NCI-H748 treated with DMSO at 0.1 percent for 48 hours (cell line): ENCODE measurements at places on chromosomes 3 and 15.

GRCh38 chr3:69445498-69445897 is 59.6 kb upstream of the FRMD4B start:
- no peak for DNase-seq

GRCh38 chr3:152030320-152030719 is 156.9 kb downstream of the SUCNR1 start:
- no peak for DNase-seq

DNA sequence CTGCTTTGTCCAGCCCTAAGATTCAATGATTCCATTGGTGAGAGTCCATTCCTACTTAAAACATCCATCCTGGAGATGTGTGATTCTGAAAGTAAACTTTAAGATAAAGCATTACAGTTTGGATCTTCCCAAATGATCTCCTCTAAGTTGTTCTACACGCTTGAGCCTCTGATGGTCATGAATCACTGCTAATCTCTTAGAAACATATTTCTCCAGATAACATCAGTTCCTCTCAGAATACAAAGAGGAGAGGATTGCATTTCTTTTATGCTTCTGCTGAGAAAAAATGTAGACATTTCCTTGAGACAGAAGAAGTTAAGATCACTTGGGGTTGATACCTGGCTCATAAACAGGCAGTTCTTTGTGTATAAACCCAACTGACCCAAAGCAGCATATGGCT is 281.2 kb upstream of the DPH6 start:
- no peak for DNase-seq

GRCh38 chr3:65785065-65785645 is 253.6 kb downstream of the MAGI1 start:
- peak; percentile 58 for DNase-seq

DNA sequence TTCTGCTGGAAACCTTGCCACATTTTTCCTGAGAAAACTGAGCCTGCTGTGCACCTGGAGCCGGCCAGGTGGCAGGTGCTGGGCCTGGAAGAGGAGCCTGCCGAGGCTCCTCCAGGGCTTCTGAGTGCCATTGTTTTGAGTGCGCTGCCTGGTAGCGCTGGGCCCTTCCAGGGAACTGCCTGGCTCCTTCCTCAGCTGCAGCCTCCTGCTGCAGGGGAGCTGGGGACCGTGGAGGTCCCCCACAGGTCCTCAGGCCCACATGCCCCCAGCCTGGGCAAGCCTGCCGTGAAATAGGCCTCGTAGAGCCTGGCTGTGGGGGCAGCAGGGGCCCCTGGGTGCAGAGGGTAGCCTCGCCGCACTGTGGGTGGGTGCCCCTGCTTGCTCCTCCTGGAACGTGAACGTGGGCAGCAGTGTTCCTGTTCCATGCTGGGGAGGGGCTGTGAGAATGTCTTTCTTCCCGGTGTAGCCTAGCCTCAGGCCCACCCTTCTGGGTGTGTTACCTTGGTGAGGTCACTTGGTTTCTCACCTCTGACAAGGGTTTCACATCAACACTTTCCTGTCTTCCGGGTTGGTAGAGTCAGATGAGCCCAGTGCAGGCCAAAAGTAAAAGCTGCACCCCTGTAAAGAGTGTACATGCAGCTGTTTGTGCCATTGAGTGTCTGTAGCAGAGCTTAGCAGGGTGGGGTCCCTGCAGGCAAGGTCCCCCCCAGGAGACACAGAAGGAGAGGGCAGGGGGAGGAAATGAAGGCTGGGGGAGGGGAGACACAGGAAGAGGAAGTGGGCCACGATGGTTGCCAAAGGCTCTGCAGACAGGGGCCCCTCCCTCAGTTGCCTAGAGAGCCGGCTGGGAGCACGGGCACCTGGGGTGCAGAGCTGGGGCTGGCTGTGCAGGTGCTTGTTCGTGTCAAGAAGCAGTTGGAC is 34.5 kb downstream of the KLF13 start:
- peak; percentile 10 for DNase-seq

DNA sequence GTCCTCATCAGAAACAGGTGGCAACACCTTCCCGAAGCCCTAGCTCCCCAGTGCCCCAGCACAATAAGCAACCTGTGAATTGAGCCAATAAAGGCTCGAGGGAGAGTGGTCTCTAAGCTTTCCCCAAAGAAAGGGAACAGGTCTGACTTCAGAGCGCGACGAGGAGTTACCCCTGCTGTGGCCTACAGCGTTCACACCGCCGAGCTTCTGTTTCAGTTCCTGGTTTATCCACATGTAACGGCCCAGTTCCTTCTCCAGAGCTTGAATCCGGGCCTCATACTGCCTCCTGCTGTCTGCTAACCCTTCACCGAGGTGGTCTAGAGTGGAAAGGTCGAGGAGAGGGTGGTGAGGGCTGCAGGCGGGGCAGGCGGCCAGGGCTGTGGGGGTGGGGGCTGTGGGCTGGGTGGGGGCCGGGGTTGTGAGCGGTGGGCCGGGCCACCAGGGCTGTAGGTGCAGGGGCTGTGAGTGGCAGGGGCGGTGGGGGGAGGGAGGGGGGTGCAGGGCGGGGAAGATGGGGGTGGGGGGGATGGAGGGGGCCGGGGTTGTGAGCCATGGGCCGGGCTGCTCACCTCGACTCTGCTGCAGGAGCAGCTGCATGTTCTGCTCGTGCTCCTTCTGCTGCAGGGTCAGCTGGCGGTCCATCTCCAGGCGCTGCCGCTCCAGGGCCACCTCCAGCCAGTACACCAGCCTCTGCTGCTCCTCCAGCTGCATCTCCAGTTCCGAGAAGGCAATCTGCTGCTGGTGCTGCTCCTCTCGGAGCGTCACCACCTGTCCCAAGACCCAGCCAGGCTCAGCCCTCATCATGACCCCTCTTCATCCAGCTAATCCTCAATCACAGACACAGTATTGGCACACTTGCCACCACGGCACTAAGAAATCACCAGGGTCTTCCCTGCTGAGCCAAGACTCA is 26.2 kb downstream of the KIF7 start:
- DNase-seq, result no peak

DNA sequence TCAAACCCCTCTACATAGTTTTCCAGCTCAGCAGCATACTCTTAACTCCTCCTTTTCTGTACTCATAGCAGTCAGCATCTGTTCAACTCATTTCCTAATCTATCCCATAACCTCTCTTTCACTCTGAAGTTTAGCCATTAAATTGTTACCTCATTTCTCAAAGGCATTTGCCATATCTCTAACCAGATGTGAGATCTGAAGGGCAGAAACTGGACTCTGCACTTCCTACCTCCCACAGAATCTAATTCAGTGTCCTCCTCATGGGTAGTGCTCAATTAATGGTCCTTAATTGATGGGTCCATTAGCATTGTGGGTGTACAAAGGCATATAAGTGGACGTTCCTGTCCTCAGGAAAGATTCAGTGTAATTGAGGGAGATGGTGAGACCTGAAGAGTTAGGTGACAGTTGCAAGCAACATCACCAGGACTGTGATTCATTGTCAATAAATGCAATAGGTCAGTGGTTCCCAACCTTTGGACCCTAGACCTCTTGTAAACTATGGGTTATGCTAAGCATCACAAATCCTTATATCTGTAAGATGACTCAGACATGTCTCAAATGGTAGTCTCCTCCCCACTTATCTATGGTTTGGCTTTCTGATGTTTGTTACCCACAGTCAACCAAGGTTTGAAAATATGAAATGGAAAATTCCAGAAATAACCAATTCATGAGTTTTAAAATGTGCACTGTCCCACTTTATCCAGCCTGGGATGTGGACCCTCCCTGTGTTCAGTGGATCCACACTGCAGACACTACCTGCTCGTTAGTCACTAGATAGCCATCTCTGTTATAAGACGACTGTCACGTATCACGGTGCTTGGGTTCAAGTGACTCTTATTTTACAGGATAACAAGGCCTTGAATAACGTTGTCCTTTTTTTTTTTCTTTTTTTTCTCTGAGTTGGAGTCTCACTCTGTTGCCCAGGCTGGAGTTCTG is 25.0 kb upstream of the UACA start:
- no peak for DNase-seq

GRCh38 chr15:65804252-65804931 is 12.3 kb upstream of the DENND4A start:
- DNase-seq, result no peak

DNA sequence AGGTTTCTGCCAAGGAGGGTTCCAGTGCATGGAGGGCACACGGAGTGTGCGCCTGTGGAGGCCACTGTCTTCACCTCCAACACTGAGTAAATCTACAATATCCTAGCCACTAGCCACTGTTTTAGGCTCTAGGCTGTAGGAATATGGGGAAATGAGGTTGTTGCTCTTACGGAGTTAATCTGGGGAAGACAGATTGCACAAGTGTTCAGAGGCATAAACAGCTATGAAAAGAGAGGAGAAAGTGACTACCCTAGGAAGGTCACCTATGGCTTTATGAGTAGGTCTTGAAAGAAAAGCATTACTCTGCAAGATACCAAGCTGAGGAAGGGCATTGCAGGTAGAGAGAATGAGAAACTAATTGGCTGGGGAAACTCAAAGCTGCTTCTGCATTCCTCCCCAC is 85.7 kb downstream of the CYP19A1 start:
- DNase-seq, result no peak

GRCh38 chr3:10521772-10522441 is 16.5 kb upstream of the ATP2B2 start:
- DNase-seq, result no peak

DNA sequence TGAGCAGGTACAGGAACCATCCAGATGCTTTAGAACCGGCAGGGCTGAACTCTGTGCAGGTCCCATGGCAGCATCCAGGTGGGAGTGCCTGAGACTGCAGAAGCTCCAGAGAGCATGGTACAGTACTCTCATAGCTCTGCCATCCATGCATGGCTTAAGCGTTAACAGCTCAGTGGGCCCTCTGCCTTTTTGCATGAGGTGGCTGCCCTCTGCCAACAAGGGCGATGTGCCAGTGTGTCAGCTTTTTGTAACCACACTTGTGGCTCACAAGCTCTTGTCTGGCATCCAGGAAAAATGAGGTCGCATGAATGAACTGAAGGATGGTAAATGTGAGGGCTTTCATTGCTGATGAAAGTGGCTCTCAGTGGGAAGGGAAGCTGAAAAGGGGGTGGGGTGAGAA is 950.1 kb downstream of the DIPK2A start:
- no peak for DNase-seq

GRCh38 chr3:111668888-111669488 is 73.8 kb upstream of the ZBED2 start:
- DNase-seq, result peak; percentile 68

GRCh38 chr15:42932833-42933515 is 12.4 kb upstream of the TTBK2 start:
- no peak for DNase-seq

DNA sequence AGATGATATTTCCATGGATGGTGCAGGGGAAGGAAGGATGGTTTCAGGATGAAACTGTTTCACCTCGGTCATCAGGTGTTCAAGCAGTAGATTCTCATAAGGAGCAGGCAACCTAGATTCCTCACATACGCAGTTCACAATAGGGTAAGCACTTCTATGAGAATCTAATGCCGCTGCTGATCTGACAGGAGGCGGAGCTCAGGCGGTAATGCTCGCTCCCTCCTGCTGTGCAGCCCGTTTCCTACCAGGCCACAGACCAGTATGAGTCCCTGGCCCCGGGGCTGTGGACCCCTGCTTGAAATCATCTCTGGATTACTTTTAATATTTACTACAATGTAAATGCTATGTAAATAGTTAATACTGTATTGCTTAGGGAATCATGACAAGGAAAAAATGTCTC is 241.8 kb downstream of the ROBO2 start:
- DNase-seq, result peak; percentile 39

- no peak for DNase-seq
These were observed 145.0 kb downstream of the CMSS1 start for GRCh38 chr3:99962703-99963102.

GRCh38 chr15:71325481-71325880 is 210.2 kb downstream of the THSD4 start:
- DNase-seq, result no peak

GRCh38 chr3:2578560-2578959 is 479.9 kb downstream of the CNTN4 start:
- DNase-seq, result peak; percentile 43

GRCh38 chr3:190747571-190747970 is 114.9 kb downstream of the GMNC start:
- DNase-seq, result no peak

- no peak for DNase-seq
These were observed 53.4 kb downstream of the SRGAP3 start for GRCh38 chr3:9196020-9196419.

GRCh38 chr15:48794697-48795134 is 16.2 kb downstream of the CEP152 start:
- no peak for DNase-seq

DNA sequence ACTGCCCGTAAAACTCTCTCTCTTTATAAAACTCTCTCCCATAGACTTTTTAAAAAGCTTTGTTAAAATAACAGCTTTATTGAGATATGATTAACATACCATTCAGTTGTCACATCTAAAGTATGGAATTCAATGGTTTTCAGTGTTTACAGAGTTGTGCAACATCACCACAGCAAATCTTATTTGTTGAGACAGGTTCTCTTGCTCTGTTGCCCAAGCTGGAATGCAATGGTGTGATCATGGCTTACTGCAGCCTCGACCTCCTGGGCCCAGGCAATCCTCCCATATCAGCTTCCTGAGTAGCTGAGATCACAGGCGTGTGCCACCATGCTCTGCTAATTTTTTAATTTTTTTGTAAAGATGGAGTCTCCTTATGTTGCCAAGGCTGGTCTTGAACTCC is 35.9 kb upstream of the TRAK1 start:
- no peak for DNase-seq

DNA sequence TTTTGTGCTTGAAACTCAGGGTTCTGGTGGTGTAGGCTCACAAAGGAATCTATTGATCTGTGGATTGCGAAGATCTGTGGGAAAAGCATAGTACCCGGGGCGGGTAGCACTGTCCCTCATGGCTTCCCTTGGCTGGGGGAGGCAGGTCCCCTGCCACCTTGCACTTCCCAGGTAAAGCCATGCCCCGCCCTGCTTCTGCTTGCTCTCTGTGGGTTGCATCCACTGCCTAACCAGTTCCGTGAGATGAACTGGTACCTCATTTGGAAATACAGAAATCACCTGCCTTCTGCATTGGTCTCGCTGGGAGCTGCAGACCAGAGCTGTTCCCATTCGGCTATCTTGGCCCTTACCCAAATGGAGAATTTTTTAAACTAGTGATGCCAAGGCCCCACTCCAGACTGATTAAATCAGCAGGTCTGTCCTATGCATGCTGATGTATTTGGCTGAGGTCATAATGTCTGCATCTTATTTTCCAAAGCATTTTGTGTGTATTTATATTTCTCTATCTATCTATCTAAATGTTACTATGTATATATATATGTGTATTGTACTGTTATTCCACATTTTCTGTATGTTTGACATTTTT is 65.5 kb upstream of the SLC7A14 start:
- DNase-seq, result no peak

DNA sequence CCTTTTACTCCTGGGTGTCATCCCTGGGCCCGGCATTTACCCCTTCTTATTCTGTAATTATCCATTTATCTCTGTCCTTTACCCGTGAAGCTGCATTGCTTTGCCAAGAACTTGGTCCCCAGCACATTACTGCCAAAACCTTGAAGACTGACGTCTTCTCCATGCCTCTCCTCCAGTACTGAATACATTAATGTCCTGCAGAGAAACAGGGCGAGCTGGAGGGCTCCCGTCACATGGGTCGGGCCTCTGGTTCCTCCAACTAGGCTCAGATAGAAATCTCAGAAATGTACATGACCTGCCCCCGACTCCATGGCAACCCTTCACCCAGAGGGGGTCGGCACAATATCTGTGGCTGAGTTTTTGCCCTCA is 445 bp downstream of the EFCAB12 start:
- DNase-seq, result no peak
